ENCODE measurements at places on chromosomes 5 and 9.

- no peak for DNase-seq
These were observed 1.6 kb downstream of the BTNL3 start for GRCh38 chr5:180990086-180990881.

DNA sequence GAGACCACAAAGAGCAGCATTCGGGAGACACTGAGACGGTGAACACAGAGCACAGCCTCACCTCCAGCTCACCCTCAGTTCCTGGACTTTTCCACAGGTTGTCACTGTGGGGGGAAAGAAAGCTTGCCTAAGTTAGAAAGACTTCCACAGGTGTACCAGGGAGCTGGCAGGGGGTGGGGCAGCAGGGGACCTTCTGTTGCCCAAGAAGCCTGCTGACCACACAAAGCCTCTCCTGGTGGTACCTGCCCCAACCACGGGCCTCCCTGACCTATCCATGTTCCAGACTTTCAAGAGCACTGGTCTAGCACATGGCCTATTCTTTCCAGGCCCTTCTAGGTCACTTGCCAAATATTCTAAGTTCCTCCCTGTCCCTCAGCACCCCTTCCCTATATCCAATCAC is 550.8 kb downstream of the BNC2 start:
- no peak for DNase-seq

- no peak for DNase-seq
These were observed 136.7 kb upstream of the MOCS2 start for GRCh38 chr5:53246042-53246836.

DNA sequence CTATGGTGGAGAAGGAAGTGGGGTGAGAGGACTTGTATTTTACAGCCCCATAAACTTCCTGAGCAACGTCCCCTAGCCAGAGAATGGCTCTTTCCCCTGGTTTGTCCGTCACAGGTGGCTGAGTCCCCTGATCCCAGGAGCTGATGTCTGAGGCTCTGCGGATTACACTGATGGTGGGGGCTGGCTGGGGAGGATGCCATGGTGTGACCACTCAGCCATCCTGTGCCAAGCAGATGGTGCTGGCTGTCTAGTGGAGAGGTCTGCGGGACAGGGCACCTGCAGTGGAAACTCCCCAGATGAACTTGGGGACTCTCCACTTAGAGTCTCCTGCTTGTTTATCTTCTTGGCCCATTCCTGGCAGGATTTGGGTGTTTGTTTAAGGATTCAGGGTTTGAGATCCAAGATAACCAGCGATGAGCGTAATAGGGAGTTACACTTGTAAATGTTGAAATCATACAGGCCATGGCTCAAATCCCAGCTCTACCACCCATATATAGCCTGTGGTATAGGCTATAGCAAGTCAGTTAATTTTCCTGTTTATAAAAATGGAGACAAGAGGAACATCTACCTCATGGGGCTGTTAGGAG is 4.7 kb upstream of the PTGS1 start:
- DNase-seq, result no peak

DNA sequence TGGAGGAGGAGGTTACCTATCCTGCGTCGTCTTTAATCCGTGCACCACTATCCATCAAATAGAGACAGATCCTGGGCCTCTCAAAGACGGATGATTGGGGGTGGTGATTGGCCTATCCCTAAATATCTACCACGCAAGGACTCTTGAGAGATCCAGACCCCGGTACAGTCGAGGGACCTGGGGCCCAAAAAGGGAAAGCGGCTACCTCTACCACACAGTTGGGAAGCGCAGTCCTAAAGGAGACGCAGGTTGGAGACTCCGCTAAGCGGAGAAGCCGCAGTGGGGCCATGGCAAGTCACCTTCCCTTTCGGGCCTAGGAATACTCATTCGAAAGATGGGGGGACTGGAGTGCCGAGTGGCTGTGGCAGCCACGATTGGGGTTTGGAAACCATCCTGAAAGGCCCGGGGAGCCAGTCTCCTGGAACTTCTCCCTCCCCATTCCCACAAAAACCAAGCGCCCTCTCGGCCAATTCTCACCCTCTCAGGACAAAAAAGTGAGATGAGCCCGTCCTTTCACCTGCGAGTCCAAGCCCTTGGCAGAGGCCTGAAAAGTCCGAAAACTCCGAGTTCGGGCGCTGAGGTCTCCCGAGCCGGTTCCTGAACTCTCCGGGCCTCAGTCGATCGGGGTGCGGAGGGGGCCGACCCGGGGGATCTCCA is 499 bp upstream of the FOXE1 start:
- DNase-seq, result no peak

- no peak for DNase-seq
These were observed 159.4 kb downstream of the RASEF start for GRCh38 chr9:82903503-82903902.
